Calu3 (cell line): ENCODE measurements at places on chromosomes 7 and 10. TPM values are rescaled to one million over a fixed set of nuclear protein-coding genes. Genes with fewer than 3 reads are reported as not detected.

The RBAK gene
- total RNA-seq, result 14.8 and 15.7 TPM in 2 replicates

The MYL10 gene
- not detected in 2 replicates for total RNA-seq

DNA sequence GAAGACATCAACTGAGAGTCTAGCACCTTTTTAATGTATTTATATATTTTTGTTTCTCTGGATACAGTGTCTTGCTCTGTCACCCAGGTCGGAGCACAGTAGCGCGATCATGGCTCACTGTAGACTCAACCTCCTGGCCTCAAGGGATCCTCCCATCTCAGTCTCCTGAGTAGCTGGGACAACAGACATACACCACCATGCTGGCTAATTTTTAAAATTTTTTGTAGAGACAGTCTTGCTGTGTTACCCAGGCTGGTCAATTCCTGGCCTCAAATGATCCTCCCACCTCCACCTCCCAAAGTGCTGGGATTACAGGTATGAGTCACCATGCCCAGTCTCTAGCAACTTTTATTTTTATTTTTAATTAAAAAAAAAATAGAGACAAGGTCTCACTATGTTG is 51.4 kb upstream of the ANLN start:
- DNase-seq, result no peak

DNA sequence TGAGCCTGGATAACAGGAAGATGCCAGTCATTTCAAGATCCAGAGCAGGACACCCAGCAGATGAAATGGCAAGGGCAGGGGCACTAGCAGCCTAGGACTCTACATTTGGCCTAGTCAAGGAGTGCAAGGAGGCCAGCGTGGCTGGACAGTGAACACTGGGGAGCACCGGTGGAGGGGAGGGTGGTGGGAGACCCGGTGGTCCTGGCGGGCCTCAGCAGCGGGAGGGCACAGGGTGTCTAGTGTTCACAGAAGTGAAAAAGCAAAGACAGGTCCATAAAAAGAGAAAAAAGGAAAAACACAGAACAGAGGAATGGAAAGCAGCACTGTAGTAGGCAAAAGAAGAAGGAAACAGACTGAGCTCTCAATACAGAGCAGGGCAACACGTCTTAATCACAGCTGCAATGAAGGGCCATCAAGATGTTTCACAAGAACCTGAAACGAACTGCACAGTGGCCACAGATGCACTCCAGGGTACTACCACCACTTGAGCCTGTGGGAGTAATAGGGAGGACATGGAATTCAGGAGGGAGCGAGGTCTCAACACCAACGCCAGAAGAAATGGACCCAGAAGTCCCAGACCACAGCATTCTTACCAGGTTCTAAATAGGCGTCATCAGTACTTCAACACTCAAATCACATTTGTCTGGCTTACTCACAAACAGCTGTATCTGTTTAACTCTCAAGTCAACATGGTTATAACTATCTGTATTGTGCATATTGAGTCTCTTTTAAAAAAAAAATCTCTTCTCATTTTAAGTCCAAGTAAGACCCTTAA is 573.7 kb downstream of the PARD3 start:
- DNase-seq, result no peak
